SW 1271 (cell line): ENCODE measurements at places on chromosomes 2 and 18.

DNA sequence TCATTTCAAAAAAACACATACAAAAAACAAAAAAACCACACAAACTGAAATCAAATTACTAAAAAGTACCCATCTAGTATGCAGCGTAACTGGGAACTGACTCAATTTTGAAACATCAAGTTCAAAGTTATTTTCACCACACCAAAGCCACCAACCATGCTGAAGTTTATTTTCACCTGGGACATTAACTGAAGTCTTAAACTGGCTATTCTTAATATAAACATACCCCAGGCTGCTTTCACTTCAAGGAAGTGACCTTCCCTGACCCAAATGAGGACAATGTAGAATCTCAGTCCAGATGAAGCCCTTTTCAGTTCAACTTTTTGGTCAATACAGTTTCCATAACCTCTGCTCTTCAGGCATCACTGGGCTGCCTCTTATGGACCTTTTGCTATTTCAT, 84.6 kb downstream of the PIGN start:
- no peak for DNase-seq

- no peak for DNase-seq
These were observed 1303.2 kb upstream of the CELF4 start for GRCh38 chr18:38868757-38869156.

GRCh38 chr2:176814740-176815367, 397.7 kb upstream of the HNRNPA3 start:
- no peak for DNase-seq

GRCh38 chr2:230793572-230794359, 71.0 kb upstream of the ITM2C start:
- peak; percentile 97 for DNase-seq

DNA sequence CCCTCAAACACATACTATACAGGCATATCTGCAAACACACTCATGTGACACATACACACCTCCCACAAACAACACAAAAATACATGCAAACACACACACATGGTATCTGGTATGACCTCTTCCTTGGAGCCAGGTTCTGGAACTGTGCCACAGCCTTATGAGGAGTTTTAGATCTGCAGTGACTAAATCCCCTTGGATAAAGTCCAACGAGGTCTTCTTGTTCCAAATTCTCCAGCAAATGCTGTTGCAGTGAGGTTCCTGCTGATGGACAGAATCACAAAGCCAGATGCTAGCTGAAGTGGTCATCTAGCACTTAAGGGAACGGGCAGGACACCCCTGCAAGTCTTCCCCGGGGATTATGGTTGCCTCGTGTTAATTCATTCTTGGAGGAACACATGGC, 54.5 kb upstream of the DAPL1 start:
- DNase-seq, result no peak
